RKO (cell line): ENCODE measurements at places on chromosomes 6 and 20.

DNA sequence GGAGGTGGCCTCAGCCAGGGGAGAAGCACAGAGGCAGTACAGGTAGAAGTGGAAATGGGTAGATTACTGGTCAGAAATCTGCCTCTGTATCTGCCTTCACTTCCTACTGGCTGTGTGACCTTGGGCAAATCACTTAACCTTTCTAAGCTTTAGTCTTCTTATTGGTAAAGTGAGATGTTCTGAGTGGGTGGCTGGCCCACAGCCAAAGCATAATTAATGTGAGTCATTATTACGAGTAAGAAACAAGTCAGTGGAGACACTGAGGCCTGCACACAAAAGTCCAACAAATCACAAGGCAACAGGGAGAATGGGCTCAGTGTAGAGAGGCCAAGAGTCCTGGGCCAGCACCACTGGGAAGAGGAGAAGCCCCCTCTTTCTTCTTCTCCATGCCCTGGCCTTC, 39.1 kb downstream of the NRN1 start:
- peak; percentile 65 for DNase-seq

GRCh38 chr6:127129251-127129650, 10.8 kb downstream of the RSPO3 start:
- no peak for DNase-seq

GRCh38 chr20:828987-829386, 4.5 kb upstream of the FAM110A start:
- DNase-seq = no peak

DNA sequence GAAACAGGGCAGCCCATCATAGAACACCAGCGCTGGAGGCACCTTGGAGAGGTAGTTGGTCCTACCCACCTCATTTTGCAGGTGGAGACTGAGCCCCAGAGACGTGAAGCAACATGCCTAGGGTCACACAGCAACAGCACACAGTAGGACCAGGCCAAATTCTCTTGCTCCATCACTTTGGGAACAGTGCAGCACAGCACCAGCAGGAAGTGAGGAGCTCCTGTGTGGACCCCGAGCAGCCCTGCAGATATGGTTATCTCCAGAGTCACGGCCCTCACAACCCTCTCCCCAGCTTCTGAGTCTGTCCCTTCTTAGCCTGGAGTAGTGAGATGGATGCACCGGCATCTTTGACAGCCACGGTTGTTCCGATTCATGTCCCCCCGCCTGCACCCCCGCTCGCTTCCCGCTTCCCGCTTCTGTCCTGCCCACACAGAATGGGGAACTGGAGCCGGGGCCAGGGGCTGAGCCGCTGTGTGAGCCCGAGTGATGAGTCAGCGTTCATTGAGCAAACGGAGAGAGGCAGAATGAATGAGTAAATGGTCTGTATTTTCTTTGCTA, 72.6 kb upstream of the DUSP22 start:
- peak; percentile 62 for DNase-seq

DNA sequence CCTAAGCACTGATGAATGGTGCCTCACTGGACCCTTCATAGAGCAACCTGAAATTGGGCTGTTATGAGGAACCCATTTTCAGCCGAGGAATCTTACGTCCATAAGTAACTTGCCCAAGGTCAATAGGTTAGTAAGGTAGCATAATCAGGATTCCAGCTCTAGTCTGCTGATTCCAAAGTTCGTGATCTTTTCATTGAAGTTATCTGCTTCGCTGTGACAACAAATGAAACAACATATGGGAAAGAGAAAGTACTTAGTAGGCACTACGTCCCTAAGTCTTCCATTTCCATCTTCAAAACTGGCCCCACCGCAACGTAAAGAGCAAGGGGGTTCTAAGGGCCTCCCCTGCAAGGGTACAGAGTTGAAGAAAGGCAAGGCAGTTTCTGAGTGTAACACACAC, 49.5 kb downstream of the MYLIP start:
- no peak for DNase-seq

- no peak for DNase-seq
Observed at GRCh38 chr6:132107896-132108295, 156.7 kb upstream of the CCN2 start.

- DNase-seq = no peak
Observed at GRCh38 chr6:156068881-156069280, 613.2 kb upstream of the NOX3 start.

GRCh38 chr20:57856658-57857057, 146.8 kb upstream of the PMEPA1 start:
- DNase-seq = no peak

DNA sequence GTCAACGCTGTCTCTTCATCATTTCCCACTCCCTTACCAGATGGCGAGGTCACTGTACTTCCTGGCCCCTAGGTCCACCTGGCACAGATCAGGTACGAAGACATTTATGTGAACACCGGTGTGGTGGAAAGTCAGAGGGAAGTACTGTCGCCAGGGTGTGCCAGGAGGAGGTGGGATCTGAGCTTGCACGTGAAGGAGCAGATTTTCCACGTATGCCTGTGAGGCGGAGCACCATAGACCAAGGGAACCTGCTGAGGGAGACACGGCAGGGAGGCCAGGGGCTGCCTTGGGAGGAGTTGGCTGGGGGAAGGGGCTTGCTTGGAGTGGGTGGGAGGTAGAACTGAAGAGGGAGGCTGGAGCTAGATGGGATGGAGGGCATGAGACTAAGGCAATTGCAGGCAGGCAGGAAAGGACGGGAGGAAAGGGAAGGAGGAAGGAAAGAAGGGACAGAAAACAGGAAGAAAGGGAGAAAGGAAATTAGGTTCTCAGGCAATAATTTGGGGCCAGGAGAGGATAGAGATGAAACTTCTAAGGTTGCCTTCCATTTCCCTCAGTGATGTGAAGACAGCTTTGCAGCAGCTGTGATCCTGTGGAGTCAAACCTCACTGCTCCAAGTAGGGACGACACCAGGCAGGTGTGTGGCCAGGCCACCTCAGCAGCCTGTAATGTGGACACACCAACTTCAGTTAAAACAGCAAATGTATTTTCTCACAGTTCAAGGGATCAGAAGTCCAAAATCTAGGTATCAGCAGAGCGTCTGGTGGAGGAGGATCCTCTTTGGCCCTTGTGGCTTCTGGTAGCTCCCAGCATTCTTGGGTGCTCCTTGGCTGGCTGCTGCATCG, 46.8 kb downstream of the CHMP4B start:
- DNase-seq = no peak

GRCh38 chr20:3364323-3365013, 43.0 kb downstream of the DNAAF9 start:
- DNase-seq = no peak

DNA sequence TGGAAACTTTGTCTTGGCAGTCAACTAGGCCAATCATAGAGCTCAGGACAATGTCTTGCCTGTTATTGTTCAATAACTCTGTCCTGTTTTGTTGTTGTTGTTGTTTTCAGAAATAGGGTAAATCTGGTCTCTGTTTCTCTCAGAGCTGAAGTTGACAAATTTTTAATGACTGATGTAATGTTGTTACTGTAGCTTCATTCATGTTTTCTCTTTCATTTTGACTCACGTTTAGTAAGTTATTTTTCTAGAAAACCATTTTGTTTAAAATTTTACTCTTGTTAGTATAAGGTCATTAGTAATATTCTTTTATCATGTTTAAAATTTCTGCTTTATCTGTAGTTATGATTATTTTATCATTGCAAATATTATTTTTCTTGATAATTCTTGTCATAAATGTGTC, 51.6 kb upstream of the GRIK2 start:
- DNase-seq = no peak

- no peak for DNase-seq
Observed at GRCh38 chr6:90714319-90714718, 127.4 kb upstream of the MAP3K7 start.

GRCh38 chr20:52984451-52984810, 12.3 kb downstream of the TSHZ2 start:
- DNase-seq = no peak

DNA sequence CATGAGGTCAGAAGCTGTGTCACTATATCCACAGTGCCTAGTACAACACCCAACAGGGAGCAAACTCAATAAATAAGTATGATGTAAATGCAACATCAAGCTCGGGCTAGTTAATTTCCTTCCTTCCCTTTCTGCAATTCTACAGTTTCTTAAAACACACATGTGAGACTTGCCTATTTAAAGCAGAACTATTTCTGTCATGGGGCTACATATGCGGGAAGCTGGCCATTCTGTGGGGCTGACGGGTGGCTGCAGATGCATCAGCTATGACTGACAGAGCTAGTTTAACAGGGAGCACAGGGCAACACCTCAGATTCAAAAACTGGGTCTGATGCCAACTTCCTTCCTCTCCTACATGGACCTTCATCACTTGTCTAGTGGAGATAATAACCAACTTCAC, 118.1 kb upstream of the ENPP5 start:
- DNase-seq = no peak

GRCh38 chr6:168606722-168607121, 165.7 kb downstream of the SMOC2 start:
- DNase-seq = no peak

DNA sequence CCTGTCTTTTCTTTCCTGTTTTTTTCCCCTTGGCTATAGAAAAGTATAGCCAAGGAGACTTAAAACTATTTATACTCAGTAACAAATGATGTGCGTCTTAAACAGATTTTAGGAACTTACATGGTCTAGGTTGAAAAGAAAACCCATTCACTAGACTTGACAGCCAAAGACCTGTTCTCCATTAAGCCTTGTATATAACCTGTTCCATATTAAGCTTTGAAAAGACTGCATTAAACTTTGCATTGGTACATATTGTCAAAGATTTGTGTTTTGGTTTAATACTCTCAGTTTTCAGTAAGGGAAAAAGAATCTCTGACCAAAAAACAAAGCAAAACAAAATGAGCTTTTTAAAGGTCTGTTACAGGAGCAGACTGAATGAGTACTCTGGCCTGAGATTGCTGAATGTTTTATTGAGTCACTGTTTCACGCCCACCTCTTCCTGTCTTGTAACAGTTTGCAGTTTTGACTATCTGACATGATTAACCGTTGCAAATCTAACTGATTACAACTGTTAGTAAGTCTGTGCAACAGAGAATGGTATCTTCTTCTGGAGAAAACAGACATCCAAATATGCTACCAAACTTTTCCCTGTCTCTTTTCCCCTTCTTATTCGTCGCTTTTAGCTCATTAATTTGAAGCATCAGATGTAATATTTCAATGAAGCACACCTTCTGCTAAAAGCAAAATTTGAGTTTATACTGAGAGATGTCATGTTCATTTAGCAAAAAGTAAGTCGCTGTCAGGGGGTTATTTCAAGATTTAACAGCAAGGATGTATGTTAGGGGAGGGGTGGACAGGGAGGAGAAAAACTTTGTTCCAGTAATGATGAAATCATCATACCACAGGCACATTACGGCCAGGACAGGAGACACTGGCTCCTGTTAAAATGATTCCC, 59.1 kb upstream of the SUPT3H start:
- DNase-seq = peak; percentile 96

DNA sequence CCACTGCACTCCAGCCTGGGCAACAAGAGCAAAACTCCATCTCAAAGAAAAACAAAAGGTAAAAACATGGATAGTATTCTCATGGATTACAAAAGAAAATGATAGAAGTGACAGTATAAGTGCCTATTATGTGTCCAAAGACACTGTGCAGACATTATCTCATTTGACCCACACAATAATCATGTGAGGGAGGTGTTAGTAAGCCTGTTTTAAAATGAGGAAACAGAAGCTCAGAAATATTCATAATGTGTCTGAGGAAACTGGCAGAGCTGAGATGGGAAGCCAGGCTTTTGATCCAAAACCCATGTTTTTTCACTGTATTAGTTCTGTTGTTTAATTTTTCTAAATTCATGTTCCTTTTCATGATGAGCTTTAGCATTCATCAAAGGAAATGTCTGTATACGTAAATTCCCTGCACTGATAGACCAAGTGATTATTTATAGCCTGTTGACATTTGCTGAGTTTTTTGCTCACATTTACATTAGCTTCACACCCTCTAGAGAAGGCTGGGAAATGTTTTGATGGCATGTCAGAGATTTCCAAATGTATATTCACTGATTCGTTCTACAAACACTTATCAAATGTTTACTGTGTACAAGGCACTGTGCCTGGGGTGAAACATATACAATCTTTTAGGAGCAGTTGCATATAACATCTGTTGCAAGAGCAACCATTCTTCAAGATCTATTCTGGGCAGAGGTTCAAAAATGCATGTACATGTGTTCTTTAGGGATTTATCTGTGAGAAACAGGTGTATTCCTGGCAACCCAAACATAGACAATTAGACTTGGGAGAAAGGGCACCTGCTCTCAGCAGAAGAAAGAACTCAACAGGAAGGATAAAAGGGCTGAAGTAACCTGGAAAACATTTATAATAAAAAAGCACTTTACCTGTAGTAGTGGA, 331.5 kb downstream of the SAMD5 start:
- no peak for DNase-seq

- no peak for DNase-seq
Observed at GRCh38 chr20:59019217-59019616, at the start of gene TUBB1. Gene TUBB1, plus strand, starts transcription at chr20:59019429. Its CDS starts 94 bp downstream, at chr20:59019523.

GRCh38 chr6:16420715-16421461, 182.5 kb downstream of the GMPR start:
- no peak for DNase-seq

- no peak for DNase-seq
Observed at GRCh38 chr6:149889326-149889725, 8.6 kb downstream of the RAET1E start.
